Epithelial cell of alveolus of lung (primary cell): ENCODE measurements at places on chromosomes 13 and 19. TPM values are rescaled to one million over a fixed set of nuclear protein-coding genes. Genes with fewer than 3 reads are reported as not detected.

Gene INSL3
- not detected in 2 replicates for total RNA-seq

Gene GPC6
- 40.5 and 45.2 TPM in 2 replicates for total RNA-seq

Gene ATP8B3
- total RNA-seq: 0.52 and 6.9 TPM in 2 replicates

Gene PLPPR2
- total RNA-seq: 23.4 and 46.5 TPM in 2 replicates

Gene PSG3
- total RNA-seq: not detected in 2 replicates

Gene DKKL1
- total RNA-seq: 1.2 and 2.1 TPM in 2 replicates

Gene KCNRG
- 1.4 and 6.0 TPM in 2 replicates for total RNA-seq

Gene ADAT3
- 3.7 and 11.7 TPM in 2 replicates for total RNA-seq

Gene ZNF429
- total RNA-seq: 2.2 and 9.4 TPM in 2 replicates

Gene ZNF541
- under 0.01 TPM in 1 of 2 replicates, not detected in the other for total RNA-seq

Gene GPX4
- 357 and 567 TPM in 2 replicates for total RNA-seq

Gene TYROBP
- total RNA-seq: not detected in 2 replicates

Gene ZNF534
- total RNA-seq: not detected in 2 replicates
